T-helper 2 cell (primary cell): ENCODE measurements at places on chromosomes 5 and 9.

DNA sequence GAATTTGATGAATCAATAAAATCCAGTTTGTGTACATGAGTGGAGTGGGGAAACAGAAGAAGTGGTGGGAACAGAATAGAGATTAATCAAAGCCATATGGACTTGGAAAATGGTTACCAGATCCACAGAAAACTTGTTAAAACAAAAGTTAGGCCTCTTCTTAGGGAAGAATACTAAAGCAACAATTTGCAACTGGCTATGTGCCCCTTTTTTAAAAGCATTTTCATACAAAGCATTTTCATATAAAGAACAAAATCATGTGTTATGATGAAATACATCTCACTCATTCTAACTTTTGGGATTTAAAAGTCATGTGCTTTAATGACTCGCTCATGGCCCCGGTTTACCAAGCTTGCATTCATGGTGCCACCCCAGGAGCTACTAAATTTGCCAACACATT lies 276.9 kb downstream of the EFNA5 start:
- DNase-seq: no peak

GRCh38 chr9:72597181-72597517 lies 75.7 kb downstream of the TMC1 start:
- DNase-seq: no peak

GRCh38 chr5:170917113-170917512 lies 55.3 kb downstream of the RANBP17 start:
- DNase-seq: no peak

GRCh38 chr5:14463629-14464028 lies 118.0 kb upstream of the OTULINL start:
- DNase-seq: no peak

DNA sequence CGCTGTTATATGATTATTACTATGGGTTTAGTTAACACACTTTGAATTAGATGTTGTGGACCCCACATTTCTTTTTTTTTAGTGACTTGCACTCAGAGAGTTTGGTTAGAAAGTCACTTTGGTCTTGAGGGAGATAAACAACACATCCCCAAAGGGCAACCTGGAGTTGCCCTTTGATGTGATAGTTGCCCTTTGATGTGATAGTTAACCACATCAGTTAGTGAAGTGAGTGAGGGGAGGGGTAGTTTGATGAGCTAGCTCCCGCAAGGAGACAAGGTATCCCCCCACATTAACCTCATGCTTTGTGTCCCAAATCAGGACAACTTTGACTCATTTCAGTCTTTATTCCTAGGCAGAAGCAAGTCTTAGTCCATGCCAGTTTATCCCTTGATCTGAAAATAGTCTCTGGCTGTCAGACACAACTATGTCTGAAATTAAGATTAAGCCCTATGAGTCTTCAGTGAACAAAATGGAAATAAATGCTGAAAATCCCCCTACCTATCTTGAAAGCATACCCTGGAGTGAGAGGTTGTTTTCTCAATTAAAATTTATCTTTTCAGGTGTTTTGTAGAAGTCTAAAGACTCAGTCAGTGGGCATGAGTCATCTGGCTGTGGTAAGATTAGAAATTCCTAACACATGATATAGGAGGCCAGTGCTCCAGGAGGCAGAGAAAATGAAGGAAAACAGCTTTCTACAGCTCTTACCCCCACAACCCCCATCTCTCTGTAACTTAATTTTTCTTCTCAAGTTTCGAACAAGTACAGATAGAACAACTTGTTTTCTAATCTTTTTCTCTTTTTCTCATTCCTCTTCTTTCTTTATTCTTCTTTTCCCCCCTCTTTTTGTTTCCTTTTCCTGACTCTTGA lies 208.9 kb upstream of the DMRTA1 start:
- no peak for DNase-seq

- no peak for DNase-seq
These were observed 3.9 kb downstream of the GABRA1 start for GRCh38 chr5:161851691-161852299.

- no peak for DNase-seq
These were observed 249.2 kb downstream of the NR2F1-AS1 start for GRCh38 chr5:93331863-93332262.

- no peak for DNase-seq
These were observed 226.8 kb upstream of the IRX4 start for GRCh38 chr5:2109566-2109965.

DNA sequence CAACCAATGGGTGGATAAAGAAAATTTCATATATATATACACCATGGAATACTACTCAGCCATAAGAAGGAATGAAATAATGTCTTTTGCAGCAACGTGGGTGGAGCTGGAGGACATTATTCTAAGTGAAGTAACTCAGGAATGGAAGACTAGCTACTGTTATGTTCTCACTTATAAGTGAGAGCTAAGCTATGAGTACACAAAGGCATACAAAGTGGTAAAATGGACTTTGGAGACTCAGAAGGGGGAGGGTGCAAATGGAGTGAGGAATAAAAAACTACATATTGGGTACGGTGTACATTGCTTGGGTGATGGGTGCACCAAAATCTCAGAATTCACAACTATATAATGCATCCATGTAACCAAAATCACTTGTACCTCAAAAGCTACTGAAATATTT lies 67.2 kb upstream of the RUSC2 start:
- no peak for DNase-seq

GRCh38 chr5:132053483-132053882 lies 7.0 kb upstream of the IL3 start:
- DNase-seq: no peak
